NCI-H460 (cell line): ENCODE measurements at places on chromosomes 12 and 14. TPM values are rescaled to one million over a fixed set of nuclear protein-coding genes. Genes with fewer than 3 reads are reported as not detected.

The KLRC2 gene
- total RNA-seq: 0.22 TPM in 1 of 2 replicates, not detected in the other

The C1S gene
- 21.1 and 21.9 TPM in 2 replicates for total RNA-seq

The HHIPL1 gene
- 0.84 and 1.0 TPM in 2 replicates for total RNA-seq

The ATF1 gene
- total RNA-seq: 71.8 and 79.6 TPM in 2 replicates

The UBE3B gene
- 27.1 and 33.4 TPM in 2 replicates for total RNA-seq

The WNT5B gene
- total RNA-seq: 3.3 and 7.6 TPM in 2 replicates

The MYH7 gene
- not detected in 2 replicates for total RNA-seq

The MAP3K9 gene
- total RNA-seq: 0.55 and 0.84 TPM in 2 replicates

The IL26 gene
- not detected in 2 replicates for total RNA-seq

The KCNK10 gene
- total RNA-seq: 0.07 TPM in 1 of 2 replicates, not detected in the other

The CCDC198 gene
- not detected in 2 replicates for total RNA-seq

The SDR9C7 gene
- total RNA-seq: not detected in 2 replicates

The TECPR2 gene
- total RNA-seq: 2.3 and 3.2 TPM in 2 replicates

The SLC2A14 gene
- not detected in 2 replicates for total RNA-seq

The GDF3 gene
- total RNA-seq: not detected in 2 replicates

The RFX4 gene
- total RNA-seq: not detected in 2 replicates

The OTOGL gene
- total RNA-seq: 2.9 and 3.4 TPM in 2 replicates

The PRH2 gene
- not detected in 2 replicates for total RNA-seq

The PSEN1 gene
- total RNA-seq: 34.1 and 48.2 TPM in 2 replicates
